RPMI7951 (cell line): ENCODE measurements at places on chromosomes 11 and 22. TPM values are rescaled to one million over a fixed set of nuclear protein-coding genes. Genes with fewer than 3 reads are reported as not detected.
A peak's percentile ranks its signal among the peaks of the same experiment; 100 is the strongest.

DNA sequence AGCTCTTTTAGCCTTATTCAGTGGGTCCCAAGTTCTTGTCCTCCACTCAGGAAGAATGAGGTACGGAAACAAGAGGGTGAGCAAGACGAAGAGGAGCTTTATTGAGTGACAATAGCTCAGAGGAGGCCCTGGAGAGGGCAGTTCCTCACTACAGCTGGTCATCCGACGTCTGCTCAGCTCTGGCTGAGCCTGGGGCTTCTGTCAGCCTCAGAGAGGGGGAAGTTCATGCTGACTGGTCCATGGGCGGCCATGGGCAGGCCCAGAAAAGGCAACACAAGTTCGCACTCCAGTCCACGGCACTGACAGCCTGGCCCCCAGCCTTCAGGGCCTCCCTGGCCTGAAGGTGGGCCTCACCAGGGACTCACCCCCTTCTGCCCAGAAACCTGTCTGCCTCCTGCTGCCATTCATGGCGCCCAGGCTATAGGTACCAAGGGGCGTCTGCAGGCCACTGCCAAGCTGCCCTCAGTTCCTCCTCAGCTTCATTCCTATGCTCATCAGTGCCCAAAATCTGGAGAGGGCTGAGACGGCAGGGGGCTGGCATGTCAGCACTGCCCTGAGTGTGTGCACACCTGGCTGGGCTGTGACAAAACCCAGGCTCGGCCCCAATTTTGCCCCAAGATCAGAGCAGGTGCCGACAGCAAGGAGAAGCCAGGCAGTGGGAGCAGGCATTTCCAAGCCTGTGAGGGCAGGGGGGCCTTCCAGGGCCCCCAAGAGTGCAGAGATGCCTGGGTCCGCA is 21.7 kb upstream of the KIAA0930 start:
- DNase-seq: no peak

DNA sequence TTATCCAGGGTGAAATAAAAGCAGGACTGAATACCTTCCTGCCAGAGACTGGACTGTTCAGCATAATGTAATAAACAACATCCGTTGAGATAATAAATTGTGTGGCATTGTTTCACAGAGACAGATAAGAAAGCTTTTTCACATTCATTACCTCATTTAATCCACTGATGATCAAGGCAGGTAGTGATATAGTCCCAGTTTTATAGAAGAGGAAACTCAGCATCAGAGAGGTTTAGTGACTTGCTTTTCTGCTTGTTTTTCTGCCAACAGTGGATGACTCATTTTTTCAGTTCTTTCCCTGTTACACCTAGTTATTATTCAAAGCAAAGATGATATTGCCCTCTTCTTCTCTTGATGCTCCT is 4.0 kb downstream of the MYO18B start:
- peak; percentile 50 for DNase-seq

GRCh38 chr11:12813371-12814225 is 139.4 kb downstream of the TEAD1 start:
- peak; percentile 79 for DNase-seq

Gene PYGM
- total RNA-seq: not detected in 2 replicates

GRCh38 chr11:73404048-73404447 is 27.8 kb downstream of the RELT start:
- peak; percentile 40 for DNase-seq

- no peak for DNase-seq
Observed at GRCh38 chr11:134429106-134429505, 17.1 kb upstream of the B3GAT1 start.

DNA sequence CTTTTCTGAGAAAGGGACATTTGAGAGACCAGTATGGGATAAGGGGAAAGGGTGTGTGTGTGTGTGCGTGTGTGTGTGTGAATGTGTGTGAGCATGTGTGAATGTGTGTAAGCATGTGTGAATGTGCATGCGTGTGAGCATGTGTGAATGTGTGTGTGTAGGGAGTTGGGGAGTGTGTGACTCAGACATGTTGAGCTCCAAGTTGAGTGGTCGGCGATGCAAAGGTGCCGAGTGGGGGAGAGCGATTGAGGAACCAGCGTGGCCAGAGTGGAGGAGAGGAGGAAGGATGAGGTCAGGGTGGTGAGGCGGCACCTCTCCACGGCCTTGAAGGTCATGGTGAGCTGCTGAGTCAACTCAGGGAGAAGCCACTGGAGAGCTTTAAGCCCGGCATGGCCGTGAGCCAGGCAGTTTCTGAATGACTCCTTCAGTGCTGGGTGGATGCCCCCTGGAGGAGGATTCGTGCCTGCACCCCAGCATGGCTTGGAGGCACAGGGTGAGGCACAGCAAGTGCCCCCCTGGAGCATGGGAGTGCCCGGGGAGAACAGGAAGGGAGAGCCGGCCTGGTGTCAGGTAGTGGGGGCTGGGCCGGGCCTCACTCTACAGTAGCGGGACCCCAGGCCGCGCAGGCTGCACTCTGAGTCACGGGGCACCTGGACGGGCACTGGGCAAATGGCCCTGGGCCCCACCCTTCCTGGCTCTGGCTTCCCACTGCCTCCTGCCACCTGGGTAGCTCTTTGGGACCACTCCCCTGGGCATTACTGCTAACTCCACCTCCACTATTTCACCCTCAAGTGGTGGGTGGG is 8.2 kb upstream of the CCDC88B start:
- DNase-seq: peak; percentile 93

DNA sequence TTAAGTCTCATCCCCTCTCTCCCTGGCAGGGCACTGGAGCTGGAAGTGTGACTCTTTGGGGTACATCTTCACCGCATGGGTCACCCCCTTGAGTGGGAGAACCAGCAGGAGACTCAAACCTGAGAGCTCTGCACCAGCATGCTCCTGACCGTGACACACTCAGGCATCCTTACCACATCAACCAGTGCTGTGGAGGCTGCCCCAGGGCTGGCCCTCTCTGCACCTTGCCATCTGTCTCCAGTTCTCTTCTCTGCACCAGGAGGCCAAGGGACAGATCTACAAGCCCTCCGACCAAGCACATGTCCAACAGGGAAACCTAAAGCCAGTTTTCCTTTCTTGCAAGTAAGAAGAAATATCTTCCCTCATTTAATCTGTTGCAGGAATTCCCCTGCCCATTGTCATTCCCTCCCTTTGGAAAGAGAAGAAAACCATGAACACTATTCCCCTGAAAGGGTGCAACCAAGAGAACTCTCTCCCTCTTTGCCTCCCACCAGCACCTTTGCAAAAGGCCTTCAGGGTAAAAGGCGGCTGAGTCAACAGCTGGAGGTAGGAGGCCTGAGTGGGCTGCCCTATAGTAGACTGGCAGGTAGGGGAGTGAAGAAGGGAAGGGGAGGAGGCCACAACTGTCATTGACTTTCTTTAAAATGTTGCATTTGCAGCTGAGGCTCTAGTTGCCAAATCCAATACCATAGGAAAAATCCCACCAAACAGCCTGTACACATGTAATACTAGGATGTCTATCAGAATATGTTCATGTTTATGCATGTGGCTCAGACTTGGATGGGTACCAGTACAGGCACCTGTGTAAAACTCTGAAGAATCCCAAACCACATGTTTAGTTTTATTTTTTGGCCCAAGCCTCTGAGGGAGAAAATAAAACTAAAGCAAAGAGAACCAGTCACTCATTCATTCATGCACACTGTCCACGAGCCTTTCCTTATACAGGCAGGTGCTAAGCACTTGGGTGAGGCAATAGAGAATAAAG is 117.0 kb downstream of the WT1 start:
- no peak for DNase-seq

Gene NAALAD2
- total RNA-seq: 0.24 and 0.59 TPM in 2 replicates

DNA sequence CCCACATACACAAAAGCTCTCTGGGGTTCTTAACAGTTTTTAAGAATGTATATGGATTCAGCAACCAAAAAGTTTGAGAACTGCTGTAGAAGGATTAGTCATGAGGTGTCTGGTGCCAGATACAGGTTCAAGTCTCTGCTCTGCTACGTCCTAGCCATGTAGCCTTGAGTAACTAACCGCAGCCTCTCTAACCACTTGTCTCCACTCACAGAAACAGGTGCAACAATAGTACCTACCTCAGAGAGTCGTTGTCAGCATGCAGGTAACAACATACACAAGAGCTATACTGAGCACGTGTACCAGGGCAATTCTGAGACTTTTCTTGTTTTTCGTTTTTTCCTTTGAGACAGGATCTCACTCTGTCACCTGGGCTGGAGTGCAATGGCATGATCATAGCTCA is 26.9 kb downstream of the CBX7 start:
- DNase-seq: no peak
